Cerebellum (tissue), 4 donors: ENCODE measurements at places on chromosomes 2 and 18. TPM values are rescaled to one million over a fixed set of nuclear protein-coding genes. Genes with fewer than 3 reads are reported as not detected.

The TNFRSF11A gene
- total RNA-seq = 1.1 TPM

- no peak for DNase-seq
Observed at GRCh38 chr2:57987835-57988573, 58.6 kb upstream of the VRK2 start.

DNA sequence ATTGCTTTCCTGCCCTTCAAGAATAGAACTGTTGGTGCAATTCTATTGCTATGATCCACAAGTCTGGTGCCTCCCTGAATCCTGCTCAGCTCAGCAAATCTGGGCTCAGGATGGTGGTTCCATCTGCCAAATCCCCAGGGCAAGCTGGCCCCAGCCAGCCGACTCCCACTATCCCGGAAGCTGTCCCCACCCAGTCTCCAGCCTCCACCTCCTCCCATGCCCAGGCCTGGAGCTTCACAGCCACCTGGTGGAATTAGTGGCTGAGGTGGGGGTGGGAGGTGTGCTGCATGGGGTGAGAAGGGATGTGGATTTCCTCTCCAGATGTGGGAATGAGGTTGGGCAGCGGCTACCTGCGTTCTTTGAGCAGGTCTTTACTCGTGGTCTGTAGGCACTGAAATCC lies 119.3 kb upstream of the SMAD2 start:
- no peak for DNase-seq

- no peak for DNase-seq
Observed at GRCh38 chr2:3435445-3435844, 56.0 kb downstream of the TRAPPC12 start.

DNA sequence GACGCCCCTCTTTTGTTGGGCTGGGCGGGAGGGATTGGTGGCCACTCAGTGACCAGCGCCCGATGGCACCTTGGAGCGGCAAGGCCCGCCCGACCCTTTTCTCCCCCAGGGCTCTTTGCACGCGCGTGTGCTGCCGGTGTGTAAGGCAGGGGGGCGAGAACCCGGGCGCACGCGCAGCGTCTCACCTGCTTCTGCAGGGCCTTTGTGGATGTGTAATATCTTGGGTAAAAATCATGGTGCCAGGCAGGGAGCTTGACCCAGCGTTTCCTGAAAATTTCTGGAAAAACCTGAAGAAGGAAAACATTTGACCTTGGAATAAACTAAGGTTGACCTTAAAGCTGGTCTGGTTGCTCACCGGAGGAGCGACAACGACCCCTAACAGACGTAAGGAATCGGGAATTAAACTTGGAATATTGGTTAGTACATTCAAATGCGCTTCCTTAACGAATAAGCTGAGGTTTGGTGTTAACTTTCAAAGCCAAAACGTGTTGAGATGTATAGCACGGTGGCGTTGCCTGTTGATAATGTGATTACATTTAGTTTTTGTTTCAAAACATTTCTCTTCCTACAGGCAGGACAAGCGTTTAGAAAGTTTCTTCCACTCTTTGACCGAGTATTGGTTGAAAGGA lies 438 bp downstream of the HSPE1 start:
- DNase-seq = no peak

The DES gene
- 2.0 TPM for total RNA-seq

DNA sequence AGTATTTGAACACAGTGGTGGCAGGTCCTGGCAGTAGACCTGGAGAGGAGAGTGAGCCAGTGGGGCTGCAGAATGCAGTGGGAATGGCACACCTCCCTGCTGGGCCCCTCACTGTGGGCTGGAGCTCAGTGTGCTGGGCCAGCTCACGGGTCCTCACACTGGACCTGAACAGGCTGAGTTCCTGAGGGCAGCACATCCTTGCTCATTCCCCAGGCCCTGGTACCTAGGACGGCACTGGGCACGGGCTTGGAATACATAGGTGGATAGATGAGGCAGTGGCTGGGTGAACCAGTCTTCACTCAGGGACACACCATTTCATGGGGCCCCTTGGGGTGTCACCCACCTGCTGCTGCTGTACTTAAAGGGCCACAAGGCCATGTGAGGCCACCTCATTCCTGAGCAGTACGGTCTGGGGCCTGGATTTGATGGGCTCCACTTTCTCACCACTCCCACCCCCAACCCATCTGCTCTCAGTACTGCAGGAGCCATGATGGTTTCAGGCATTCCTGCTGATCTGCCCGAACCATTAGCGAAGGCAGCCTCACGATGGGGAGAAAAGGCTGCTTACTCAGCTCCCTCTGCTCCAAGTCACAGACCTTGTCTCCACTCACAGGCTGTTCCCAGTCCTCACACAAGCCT lies 4.2 kb downstream of the TMEM177 start:
- DNase-seq = no peak

DNA sequence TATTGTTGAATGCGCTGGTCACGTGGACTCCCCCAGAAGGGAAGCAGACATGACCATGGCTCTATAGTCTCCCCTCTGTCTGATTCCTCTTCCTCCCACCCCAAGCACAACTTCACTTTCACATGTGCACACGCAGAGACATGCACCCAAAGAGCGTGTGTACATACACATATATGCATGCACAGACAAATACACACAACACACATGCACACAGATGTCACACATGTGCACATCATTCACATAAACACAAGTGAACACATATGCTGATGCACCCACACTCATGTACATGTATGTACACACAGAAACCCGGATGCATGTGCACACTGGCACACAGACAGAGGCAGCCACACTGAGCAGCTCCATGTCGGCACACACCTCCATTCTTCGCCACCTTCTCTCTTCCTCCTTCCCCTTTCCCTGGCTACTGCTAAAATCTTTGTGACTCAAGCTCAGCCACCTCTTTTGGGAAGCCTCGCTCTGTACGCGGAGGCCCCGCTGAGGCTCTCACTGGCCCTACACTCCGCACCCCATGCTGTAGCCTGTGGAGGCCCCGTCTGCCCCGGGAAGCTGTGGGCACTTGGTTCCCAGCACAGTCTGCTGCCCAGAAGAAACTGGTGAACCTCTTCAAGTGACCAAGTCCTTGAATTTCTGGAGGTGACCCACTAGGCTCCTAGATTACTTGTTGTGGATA lies 101.6 kb upstream of the TEX51 start:
- DNase-seq = no peak
